ENCODE measurements at places on chromosomes 11 and 22.

GRCh38 chr22:47460861-47461260 is 698.4 kb downstream of the TBC1D22A start:
- no peak for DNase-seq

DNA sequence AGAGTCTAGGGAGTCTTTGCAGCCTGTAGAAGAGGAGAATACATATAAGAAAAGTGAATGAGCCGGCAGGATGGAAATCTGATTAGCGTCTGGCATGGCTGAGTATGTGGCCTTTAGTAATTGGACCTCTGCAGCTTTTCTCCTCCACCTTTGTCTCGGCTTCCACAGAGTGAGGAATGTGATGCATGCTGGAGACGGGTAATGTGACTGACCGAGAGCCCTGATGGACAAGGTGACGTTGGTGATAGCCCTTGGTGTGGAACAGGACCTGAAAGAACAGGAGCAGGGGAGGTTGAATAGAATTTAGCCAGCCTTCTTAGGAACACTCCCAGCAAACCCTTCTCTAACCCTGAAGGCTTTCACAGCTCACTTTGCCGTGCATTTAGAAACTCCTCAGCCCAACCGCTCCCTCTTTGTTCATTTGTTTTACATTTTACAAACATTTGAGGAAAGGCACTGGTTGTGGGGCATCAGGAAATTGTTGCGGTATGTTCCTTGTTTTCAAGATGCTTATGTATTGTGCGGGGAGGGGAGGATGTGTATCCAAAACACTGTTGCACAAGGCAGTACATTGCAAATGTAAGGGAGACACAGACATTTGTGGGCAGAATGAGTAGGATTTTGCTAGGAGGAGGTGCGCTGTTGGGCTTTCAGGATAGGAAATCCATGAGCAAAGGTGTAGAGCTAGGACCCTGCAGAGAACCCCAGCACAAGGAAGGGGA is 6.9 kb downstream of the GTPBP1 start:
- DNase-seq = no peak

DNA sequence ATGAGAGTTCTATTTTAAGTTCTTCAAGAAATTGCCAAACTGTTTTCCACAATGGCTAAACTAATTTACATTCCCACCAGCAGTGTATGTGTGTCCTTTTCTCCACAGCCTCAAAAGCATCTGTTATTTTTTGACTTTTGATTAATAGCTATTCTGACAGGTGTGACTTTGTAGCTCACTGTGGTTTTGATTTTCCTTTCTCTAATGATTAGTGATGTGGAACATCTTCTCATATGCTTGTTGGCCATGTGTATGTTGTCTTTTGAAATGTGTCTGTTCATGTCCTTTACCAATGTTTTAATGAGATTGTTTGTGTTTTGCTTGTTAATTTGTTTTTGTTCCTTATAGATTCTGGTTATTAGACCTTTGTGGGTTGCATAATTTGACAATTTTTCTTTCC is 18.0 kb upstream of the RAB38 start:
- no peak for DNase-seq

- DNase-seq = peak; percentile 73
Observed at GRCh38 chr11:10486161-10486840, 31.2 kb downstream of the AMPD3 start.

GRCh38 chr22:48874956-48875355 is 952.7 kb downstream of the BRD1 start:
- DNase-seq = no peak

GRCh38 chr11:78428266-78428636 is 10.6 kb upstream of the GAB2 start:
- no peak for DNase-seq

- no peak for DNase-seq
Observed at GRCh38 chr11:43589601-43590250, 90.8 kb upstream of the HSD17B12 start.

DNA sequence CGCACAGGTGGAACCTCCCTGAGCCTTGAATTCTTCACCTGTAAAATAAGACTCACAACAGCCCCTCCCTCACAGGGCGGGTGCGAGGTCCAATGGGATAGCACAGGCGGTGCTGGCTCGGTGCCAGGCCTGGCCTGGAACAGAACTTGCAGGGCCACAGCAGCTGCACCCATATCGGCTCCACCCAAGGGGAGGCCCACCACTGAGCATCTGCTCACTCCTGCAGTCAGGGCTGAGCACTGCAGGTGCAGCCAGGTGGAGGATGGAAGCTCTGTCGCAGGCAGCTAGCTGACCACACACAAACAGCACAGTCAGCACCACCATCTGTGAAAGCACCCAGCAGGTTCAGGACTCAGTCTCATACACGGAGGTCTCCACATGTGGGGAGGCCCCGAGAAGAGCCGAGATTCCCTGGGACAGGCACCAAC is 19.6 kb downstream of the VPS37C start:
- DNase-seq = no peak

- no peak for DNase-seq
Observed at GRCh38 chr11:76801736-76802135, 18.6 kb downstream of the TSKU start.

DNA sequence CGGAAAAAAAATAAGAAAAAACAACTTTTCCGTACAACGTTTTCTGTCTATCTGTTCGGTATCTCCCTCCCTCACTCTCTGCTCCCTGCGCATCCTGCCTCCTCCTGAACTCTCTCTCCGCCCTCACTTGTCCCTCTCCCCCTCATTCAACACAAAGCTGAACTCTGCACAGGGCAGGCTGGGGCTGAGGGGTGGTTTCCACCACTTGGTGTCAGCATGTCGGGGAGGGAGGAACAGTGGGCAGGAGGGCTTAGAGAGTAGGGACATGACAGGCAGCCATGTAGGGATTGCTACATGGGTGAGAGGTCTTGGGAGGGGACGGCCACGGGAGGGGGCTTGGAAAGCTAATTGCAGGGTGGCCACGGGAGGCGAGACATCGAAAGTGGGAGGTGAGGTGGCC is 17.6 kb downstream of the SLC22A12 start:
- no peak for DNase-seq

- DNase-seq = peak; percentile 83
Observed at GRCh38 chr11:74672956-74673692, 58.1 kb downstream of the CHRDL2 start.

GRCh38 chr11:17531071-17531600 is 13.1 kb downstream of the USH1C start:
- no peak for DNase-seq

GRCh38 chr22:26610072-26610958 is 7.5 kb downstream of the CRYBB1 start:
- DNase-seq = no peak

DNA sequence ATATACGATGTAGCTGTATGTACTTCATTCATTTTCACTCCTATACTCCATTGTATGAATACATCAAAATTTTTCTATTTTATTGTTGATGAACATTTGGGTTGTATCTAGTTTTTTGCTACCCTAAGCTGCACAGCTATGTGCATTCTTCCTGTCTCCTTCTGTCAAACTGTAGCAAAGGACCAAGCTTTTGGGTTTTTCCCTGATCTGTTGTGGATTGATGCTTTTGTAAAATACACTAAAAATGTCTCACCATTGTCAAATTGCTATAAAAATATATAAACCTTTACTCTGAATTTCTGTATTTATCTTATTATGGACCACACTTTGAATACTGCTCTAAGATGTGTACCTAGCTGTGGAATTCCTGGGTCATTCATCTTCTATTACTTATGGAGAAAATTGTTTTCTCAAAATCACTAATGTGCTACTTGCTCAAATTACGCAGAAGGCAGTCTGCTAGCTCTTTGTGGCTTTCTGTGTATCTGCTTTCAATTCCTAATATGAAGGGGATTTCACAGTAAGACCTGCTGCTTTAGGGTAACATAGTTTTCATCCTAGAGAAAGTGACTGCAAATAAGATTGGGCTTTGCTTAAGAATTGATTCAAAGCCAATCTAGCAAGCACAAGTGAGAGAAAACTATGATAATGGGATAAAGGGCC is 123.4 kb downstream of the CYP2R1 start:
- DNase-seq = no peak

GRCh38 chr11:8584511-8584910 is 9.5 kb downstream of the STK33 start:
- DNase-seq = no peak

- no peak for DNase-seq
Observed at GRCh38 chr11:5345831-5346230, 2.5 kb upstream of the OR51B5 start.

DNA sequence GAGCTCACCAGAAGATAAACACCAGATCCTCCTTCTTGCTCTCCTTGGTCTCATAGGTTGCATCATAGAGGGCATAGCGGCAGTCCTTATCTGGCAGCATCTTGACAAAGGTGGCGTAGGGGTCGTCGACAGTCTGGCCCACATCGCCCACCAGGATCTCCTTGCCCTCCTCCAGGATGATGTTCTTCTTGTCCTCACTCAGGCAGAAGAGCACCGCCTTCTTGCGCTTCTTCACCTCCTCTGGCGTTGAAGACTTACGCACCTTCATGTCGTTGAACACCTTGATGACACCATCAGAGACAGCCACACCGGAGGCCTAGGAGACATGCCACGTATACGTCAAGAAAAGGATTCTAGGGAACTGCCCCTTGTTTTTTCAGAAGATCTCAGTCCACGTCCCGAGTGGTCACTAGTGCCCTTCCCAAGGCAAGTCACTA is 2.0 kb downstream of the CFL1 start:
- DNase-seq = no peak

GRCh38 chr11:131299598-131300438 is 70.6 kb upstream of the NTM start:
- no peak for DNase-seq

DNA sequence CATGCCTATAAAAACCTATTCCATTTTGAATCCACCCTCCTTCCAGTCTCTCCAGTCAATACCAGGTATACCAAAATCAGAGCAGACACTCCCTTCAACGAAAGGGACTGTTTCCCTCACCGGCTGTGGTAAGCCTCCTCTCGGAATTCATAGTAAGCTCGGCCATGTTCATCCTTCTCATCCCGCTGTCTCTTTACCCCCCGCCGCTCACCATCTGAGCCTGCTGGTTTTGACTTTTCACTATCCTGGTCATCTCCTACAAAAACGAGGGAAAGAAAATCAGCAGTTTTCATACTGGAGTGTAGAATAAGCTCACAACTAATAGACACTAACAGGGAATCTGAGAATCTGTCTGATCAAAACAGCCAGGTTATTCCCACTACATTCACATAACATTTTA is 3.1 kb downstream of the HNRNPUL2 start:
- DNase-seq = peak; percentile 28

GRCh38 chr11:227824-228379 is 8.2 kb downstream of the SIRT3 start:
- no peak for DNase-seq

- DNase-seq = no peak
Observed at GRCh38 chr11:124891373-124891861, 6.2 kb downstream of the ROBO4 start.

GRCh38 chr11:63845303-63845702 is 6.4 kb downstream of the MARK2 start:
- no peak for DNase-seq

GRCh38 chr11:118241764-118242098 is 10.4 kb downstream of the MPZL3 start:
- no peak for DNase-seq

- DNase-seq = no peak
Observed at GRCh38 chr11:22341588-22341931, 3.4 kb downstream of the SLC17A6 start.

DNA sequence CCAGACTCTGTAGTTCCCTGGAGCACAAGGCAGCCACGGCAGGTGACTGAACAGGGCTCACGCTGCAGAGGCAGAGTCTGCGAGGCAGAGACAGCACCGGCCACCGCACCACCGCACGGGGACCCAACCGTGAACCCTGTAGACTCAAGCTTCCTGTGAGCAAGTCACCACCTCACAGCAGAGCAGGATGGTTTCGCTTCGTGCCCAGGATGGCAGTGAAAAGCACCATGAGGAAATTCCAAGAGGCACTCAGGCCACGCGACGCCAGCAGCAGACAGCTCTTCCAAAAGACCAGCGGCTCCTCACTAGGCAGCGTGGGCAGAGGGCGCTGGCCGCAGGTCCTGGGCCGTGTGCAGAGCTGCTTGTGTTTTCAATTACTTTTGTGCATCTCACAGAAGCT is 24.5 kb downstream of the BRD1 start:
- DNase-seq = no peak

DNA sequence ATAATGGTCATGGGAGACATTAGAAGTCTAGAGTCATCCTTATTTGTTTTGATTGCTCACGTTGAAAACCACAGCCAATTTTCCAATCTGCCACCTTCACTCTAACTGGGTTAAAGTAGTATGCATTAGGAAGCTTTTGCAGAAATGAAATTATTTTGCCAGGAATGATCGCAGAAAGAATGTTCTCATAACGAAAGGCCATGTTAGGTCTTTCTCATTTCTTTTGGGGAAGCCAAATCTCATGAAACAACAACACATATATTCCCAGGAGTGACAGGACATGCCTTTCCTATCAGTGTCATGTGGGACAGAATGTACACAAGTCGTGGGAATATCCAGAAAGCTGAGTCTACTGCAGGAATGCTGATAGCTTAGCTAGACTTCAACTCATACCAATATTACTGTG is 386.3 kb downstream of the AASDHPPT start:
- DNase-seq = no peak

DNA sequence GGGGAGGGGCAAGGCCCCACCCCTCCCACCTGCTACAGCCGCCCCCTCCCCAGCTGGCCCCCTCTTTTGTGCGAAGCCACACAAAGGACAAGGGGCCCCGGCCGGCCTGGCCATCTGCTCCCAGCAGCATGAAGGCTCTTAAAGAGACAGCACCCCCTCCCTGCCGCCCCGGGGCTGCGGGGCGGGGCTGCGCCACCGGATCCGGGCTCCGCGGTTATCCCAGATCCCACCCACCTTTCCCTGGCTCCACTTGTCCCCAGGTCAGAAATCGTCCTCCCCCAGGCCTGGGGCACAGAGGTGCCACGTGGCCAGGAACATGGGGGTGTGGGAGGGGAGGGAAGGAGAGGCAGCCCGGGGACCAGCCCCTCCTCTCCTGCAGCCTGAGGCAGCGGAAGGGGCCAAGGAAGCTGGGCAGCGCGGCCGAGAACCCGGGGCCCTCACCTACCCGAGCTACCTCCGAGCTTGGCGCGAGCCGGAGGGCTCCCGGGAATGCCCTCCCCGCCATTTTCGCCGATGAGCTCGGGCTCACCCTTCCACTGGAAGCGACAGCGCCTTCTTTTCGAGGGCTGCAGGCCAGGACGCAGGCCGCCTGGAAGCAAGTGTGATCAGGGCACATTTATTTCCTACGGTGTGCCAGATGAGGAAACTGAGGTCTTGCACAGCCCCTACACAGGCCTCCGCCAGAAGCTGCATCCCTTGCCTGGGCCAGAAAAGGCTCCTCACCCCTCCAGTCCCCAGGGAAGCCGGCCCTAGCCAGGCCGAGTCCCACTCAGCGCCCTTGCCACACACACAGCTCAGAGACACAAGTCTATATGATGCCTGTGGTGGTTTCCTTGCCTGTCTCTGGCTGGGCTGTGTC is 2.5 kb upstream of the RCOR2 start:
- no peak for DNase-seq

DNA sequence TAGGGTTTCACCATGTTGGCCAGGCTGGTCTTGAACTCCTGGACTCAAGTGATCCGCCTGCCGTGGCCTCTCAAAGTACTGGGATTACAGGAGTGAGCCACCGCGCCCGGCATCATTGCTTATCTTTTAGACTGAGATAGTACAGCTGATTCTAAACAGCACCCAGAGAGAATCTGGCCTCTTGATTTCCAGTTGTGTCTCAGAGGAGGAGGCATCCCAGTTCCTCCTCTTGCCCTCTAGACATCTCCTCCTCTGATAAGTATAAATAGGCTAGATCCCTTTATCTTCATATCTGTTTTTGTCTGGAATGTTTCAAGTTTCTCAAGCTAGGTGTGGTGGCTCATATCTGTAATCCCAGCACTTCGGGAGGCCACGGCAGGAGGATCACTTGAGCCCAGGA is 7.0 kb downstream of the MARK2 start:
- no peak for DNase-seq
